Suppressor macrophage (primary cell): ENCODE measurements at places on chromosomes 4 and X.

DNA sequence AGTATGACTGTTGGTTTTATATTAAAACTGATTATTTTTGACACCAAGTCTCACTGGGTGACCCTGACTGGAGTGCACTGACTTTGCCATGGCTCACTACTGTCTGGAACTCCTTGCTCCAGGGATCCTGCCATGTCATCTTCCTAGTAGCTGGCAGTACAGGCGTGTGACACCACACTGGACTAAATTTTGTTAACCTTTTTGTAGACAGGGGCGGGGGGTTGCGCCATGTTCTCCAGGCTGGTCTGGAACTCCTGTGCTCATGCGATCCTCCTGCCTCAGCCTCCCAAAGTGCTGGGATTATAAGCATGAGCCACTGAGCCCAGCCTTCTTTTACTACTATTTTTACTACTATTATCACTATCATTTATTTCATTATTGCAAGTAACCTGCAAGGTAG lies 8.9 kb downstream of the XAGE1A start:
- DNase-seq = no peak

GRCh38 chrX:124212622-124213021 lies 119.8 kb upstream of the TEX13D start:
- no peak for DNase-seq

- no peak for DNase-seq
These were observed 3.4 kb downstream of the ABCD1 start for GRCh38 chrX:153728095-153728494.

GRCh38 chr4:170589597-170590191 lies 499.9 kb upstream of the AADAT start:
- DNase-seq = no peak

DNA sequence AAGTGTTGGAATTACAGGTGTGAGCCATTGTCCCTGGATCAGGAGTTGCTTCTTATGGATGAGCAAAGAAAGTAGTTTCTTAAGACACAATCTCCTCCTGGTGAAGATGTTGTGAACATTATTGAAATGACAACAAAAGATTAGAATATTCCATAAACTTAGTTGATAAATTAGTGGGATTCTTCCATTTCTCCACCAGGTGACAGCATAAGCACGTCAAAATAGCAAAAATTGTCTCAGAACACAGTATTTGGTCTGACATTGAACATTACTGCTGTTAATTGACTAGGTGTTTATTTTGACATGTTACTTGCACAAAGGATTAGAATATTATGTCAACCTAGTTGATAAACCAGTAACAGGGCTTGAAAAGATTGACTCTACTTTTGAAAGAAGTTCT lies 21.6 kb downstream of the CLDN34 start:
- no peak for DNase-seq

GRCh38 chrX:72060196-72060920 lies 71.4 kb downstream of the RTL5 start:
- DNase-seq = no peak

DNA sequence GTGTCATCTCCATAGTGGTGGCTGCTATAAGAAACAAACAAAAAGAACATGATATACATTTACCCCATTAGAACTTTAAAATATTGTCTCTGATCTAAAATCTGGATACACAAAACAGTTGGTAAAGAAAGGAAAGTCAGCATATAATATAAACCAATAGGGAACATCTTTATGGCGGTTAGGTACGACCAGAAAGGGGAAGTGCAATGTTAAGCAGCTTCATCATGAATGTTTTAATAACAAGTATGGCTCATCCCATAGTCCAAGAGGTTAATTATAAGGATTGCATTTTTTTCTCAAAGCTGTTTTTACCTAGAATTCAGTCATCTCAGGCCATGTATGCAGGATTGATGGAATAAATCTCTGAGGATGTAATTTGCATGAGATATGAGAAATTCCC lies 1869.7 kb downstream of the PCDH7 start:
- peak; percentile 12 for DNase-seq

- DNase-seq = peak; percentile 80
These were observed 5.1 kb downstream of the USP27X start for GRCh38 chrX:49884290-49884862.

DNA sequence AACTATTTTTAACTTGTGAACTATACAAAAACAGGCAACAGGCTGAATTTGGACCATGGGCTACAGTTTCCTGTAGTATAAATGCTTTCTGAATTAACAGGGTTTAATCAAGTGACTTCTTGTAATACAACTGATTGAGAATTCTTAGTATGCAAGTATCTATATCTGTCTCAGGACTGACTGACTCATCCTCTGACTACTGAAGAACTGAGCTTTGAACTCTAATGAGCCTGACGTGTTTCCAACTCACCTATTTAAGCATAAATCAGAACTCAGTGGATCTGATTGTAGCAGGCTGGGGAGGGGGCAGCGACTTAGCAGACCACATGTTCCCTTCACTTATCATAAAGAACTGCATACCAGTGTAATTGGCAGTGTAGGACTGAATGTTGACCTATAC lies 7.8 kb downstream of the SPATA4 start:
- no peak for DNase-seq

GRCh38 chr4:31768756-31769155 lies 1048.6 kb downstream of the PCDH7 start:
- no peak for DNase-seq

DNA sequence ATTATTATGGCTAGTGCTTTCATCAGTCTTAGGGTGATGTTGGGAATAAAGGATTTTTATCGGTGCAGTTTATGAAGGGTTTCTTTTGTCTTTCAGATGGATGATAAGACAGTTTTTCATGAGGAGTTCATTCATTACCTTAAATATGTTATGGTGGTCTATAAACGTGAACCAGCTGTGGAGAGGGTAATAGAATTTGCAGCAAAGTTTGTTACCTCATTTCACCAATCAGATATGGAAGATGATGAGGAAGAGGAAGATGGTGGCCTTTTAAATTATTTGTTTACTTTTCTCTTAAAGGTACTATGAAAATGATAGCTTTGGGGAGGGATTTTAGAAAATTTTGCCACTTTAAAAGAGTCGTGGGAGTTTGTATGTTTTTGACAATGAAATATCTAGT lies 1.3 kb downstream of the NCAPG start:
- no peak for DNase-seq

- DNase-seq = no peak
These were observed 78.8 kb upstream of the LEF1 start for GRCh38 chr4:108247387-108248049.
